ENCODE measurements at places on chromosomes 7 and 10.
A peak's percentile ranks its signal among the peaks of the same experiment; 100 is the strongest.

DNA sequence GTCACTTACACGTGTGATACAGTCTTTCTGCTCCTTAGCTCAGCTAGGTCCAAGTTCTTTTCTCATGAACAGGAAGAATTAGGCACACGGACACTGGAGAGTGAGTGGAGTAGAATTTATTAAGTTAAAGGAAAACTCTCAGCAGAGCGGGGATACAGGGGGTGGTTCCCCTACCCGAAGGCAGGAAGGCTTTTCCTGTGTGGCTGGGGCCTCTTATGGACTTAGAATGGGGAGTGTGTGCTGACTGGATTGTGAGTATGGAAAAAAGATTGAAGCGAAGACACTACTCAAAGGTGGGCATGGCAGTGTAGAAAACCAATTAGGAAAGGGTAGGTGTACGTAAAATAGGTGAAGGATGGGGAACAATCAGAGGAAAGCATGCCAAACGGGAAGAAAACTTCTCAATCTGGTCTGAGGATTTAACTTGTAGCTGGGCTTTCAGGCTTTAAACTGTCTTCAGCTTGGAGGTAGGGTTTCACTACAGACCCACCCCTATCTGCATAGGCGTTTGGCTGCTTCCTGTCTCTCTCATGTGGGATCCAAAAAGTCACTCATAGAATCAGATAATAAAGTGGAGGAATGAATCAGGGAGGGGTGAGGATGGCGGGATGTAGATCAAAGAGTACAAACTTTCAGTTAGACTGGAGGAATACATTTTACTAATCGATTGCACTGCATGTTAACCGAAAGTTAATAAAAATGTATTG is 104.2 kb downstream of the ANKRD7 start:
- DNase-seq, result no peak

DNA sequence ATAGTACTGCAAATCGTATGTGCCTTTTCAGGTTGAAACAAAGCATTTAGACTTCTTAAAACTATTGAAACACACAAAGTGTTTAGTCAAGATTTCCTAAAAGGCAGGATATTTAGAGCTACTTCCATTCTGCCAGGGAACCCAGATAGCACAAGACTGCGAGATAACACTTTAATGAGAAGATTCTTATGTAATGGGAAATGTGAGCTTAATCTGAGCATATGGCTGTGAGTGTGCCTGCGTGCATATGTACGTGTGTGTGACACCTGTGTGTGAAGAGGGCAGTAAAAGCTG is 14.3 kb upstream of the JCAD start:
- DNase-seq, result no peak

- no peak for DNase-seq
These were observed 12.4 kb downstream of the GNAT3 start for GRCh38 chr7:80499350-80499953.

DNA sequence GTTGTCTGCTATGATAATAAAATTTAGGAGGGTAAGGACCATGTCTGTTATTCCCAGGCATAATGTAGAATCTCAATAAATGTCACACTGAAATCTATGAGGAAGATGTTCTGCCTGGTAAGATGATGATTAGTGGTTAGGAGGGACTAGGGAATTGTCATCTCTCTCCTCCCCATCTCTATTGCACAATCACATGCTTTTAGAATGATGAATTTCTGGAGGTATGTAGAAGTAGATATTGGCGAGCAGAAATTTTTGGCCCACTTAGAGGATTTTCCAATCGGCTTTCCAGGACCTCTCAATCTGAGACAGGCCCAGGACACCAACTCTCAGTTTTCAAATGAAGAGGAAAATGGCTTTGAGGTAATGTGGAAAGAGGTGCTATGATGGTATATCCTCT is 2.0 kb upstream of the PITX3 start:
- no peak for DNase-seq

- no peak for DNase-seq
These were observed 81.7 kb upstream of the EFCAB10 start for GRCh38 chr7:105662998-105663397.

GRCh38 chr10:46070749-46071148 is 24.7 kb upstream of the MSMB start:
- DNase-seq, result no peak

- DNase-seq, result no peak
These were observed 14.6 kb downstream of the RASGEF1A start for GRCh38 chr10:43252166-43252782.

GRCh38 chr10:18582803-18583202 is 68.6 kb downstream of the NSUN6 start:
- no peak for DNase-seq

- no peak for DNase-seq
These were observed 77.8 kb downstream of the TCF7L2 start for GRCh38 chr10:113027574-113028455.

DNA sequence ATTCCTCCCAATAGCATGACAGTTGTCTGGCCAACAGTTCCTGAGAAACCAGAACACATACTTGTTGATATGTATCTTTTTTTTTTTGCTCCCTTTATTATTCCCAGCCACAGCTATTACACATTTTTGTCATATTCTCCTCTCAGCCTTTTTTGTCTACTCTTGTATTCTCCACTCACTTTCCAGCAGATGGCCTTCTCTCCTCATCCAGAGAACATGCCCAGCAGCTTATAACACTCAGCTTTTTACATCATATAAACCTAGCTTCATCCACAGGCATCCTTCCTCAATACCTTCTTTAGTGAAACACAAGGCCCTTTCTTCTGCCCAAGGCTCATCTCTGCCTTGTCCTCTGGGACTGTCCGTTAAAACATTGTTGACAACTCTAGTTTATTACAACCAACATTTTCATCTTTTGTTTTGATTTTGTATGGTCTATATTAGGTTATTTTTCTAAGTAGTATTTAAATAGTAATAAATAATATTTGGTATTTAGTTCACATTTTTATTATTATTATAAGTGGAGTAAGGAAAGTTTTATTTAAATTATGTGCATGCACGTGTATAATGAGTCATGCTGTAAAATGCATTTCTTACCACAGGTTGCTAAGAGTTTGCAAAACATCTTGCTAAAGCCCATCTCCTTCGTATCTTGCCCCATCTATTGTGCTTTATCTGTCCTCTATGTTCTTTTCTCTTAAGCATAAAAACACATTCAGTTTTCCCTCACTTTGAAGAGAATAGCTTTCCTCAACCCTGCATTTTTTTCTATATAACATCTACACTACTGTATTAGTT is 101.5 kb downstream of the ORC5 start:
- peak; percentile 51 for DNase-seq

DNA sequence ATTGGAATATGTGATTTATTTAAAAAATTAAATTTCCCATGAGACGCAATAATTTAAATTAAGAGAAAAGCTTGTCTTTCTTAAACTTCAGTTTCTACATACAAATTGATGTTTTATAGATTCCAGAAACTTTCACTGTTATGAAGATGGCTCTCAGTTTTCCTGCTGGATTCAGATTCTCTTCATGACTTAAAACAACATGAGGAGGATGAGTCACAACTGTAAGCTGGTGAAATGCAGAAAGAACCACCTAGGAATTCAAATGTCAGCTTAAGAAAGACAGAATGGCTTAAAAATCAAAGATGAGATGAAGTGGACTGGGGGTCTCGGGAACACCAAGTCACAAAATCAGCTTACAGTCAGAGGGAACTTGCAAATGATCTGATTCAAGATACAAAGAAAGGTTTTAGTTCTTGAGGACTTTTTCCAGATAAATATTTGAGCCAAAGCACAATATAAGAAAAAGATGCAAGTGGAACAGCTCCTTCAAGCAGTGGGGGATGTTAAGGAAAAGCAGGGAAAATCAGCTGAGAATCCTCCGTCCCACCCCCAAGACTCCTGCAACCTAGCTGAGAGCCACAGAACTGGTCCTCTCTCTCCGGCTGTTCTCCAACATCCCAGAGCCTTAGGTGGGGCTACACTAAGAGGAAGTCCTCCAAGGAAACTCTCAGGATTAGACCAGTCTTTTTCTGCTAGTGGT is 279.8 kb downstream of the KCNMA1 start:
- no peak for DNase-seq

DNA sequence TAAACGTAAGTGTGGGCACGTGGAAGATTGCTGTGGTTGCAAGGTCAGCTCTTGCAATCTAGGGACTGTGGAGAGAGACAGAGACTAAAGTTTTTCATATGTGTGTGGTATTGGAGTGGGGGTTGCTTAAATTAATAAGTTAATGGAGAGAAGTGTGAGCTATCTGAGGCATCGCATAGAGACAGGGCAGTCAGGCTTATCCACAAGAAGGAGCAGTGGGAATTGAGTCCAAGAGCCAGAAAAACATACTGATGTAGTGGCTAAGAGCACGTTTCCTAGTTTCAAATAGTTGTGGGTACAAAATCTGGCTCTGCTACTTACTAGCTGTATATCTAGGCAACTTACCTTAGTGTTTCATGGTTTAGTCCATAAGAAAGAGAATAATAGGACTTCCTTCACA is 65.8 kb downstream of the SORCS3 start:
- DNase-seq, result no peak

- DNase-seq, result no peak
These were observed 61.0 kb downstream of the STEAP1B start for GRCh38 chr7:22438994-22439393.

DNA sequence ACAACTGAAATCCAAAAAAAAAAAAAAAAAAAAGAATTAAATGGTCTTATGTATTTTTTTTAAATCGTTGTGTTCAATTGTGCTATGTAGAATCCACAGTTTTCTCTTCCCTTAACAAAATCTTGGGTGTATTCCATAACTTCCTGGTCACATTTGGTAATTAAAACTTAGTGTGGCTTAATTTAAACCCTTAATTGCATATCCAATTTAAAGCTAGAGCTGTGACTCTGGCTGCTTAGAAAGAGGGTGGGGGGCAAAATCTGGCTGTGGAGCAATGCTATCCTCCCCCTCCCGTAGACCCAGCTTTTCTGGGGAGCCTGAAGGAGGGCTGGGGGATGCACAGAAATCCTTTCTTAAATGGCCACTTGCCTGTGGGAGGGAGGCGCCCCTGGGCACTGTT is 695.1 kb downstream of the INHBA start:
- no peak for DNase-seq

GRCh38 chr10:31749981-31750840 is 178.4 kb downstream of the ARHGAP12 start:
- peak; percentile 93 for DNase-seq

DNA sequence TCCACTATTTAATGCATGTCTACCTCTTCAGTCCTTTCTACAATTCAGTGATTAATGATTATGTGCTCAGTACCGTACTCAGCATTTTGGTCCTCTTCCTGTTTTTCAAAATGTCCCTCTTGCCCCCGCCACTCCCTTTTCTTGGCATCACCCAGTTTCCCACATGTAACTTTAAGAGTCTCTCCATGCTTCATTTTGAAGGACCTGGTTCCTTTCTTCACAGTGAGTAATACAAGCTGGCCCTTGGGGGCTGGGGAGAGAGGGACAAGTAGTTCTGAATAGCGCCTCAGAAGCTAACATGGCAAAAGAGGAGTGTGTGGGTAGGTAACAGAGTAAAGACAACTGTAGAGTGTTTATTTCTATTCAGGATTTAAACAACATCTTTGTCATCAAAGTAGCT is 34.6 kb upstream of the SLIT1 start:
- no peak for DNase-seq

- DNase-seq, result no peak
These were observed 33.6 kb upstream of the RAPGEF5 start for GRCh38 chr7:22390516-22390915.

- DNase-seq, result no peak
These were observed 13.3 kb upstream of the RPA3 start for GRCh38 chr7:7731732-7732131.

DNA sequence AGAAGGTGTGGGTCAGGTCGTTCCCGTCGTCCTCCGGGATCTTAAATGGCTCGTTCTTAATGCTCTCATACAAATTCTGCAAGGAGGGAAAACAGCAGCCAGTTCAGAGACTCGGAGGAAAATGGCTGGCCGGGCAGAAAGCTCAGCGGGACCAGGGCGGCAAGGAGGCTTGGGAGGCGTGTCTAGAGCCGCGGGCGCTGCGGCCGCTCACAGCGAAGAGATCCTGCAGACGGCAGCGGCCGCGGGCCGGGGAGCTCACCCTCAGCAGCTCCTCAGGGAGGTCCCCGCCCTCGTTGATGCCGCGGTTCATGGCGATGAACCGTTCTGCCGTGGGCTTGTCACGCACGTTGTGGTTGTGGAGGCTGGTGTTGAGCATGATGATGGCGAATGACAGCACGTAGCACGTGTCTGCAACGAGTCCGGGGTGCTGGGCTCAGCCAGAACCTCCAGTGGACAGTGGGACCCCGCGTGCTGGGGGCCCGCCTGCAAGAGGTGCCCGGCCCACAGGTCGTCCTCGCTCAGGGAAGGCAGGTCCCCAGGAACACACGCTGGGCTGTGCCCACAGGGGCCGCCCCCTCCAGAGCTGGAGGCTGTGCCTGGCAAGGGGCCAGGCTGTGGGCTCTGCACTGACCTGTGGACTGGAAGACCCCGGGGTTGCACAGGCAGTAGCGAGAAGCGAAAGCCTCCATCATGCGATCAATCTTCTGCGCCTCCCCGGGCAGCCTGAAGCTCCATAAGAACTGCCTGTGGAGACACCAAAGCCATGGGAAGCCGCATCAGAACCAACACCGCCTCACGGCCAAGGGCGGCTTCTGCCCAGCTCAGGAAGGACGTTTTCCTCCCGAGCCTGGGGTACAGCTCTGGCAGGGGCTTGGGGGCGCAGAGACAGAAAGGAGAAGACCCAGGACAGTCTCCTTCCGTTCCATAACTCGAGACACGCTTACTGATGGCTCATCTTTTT is 101.6 kb downstream of the CYTH3 start:
- DNase-seq, result no peak

- no peak for DNase-seq
These were observed 65.8 kb downstream of the PIP4K2A start for GRCh38 chr10:22648547-22648961.

GRCh38 chr7:18906901-18907300 is 210.5 kb downstream of the TWIST1 start:
- DNase-seq, result no peak

GRCh38 chr10:26567351-26567721 is 129.2 kb downstream of the APBB1IP start:
- DNase-seq, result peak; percentile 8

GRCh38 chr7:47715631-47716068 is 133.7 kb upstream of the TNS3 start:
- no peak for DNase-seq

GRCh38 chr10:71006506-71006905 is 118.1 kb upstream of the PCBD1 start:
- DNase-seq, result no peak

DNA sequence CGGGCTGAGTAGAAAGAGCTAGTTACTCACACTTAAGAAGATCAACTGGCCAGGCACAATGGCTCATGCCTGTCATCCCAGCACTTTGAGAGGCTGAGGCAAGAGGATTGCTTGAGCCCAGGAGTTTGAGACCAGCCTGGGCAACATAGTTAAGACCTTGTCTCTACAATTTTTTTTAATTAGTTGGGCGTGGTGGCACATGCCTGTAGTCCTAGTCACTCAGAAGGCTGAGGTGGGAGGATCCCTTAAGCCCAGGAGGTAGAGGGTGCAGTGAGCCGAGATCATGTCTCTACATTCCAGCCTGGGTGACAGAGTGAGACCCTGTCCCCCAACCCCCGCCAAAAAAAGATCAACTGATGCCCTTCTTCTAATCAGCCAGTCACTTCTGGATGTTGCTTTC is 74.6 kb upstream of the ATP6V0A4 start:
- no peak for DNase-seq
